ENCODE measurements at places on chromosomes 3 and 15.
A peak's percentile ranks its signal among the peaks of the same experiment; 100 is the strongest.

DNA sequence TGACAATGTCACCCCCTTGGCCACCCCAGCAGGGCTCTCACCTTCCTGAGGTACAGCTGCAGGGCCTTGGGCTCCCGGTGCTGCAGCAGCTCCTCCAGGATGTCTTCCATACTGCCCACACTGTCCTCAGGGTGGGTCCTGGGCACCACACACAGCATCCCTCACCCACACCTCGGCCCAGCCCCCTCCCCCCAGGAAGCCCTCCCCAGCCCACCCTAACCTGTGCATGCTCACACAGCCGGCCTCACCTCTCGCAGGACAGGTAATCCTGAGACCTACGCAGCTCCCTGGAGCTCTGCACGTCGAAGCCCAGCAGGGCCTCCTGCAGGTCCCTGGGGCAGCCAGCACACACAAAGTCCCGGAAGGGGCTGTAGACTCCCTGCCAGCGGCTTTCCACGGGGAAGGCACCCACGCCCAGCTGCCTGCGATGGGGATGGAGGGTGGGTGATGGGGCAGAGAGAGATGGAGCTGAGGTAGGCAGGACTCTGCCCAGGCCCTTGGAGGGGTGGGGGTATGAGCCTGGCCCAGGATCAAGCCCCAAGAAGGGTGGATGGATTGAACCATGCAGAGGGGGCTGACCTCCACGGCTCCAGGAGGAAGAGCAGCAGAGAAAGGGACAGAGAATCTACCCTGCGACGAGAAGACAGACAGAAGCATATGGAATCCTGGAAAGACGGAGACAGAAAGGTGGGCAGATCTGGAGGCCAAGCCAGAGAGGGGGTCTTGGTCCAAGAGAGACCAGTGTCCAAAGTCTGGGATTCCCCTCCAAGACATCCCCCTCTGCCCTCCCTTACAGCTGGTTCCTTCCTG lies 16.7 kb downstream of the ALS2CL start:
- no peak for DNase-seq

DNA sequence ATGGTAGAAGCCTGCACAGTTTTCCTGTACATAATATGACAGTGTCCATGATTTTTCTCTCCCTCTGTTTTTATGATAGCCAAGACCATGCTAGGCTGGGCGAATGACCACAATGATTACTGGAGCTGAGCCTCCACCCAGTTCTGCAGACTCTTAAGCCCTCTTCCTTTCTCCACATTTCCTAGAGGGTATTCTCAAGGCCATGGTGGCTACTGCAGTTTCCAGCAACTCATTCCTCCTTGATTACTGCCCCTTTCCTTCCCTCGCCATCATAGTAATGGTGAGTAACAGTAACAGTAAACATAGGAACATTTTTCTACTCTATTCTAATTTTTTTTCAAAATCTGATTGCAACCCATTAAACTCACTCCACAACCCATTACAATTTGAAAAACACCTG lies 20.2 kb downstream of the TNIK start:
- DNase-seq, result no peak

DNA sequence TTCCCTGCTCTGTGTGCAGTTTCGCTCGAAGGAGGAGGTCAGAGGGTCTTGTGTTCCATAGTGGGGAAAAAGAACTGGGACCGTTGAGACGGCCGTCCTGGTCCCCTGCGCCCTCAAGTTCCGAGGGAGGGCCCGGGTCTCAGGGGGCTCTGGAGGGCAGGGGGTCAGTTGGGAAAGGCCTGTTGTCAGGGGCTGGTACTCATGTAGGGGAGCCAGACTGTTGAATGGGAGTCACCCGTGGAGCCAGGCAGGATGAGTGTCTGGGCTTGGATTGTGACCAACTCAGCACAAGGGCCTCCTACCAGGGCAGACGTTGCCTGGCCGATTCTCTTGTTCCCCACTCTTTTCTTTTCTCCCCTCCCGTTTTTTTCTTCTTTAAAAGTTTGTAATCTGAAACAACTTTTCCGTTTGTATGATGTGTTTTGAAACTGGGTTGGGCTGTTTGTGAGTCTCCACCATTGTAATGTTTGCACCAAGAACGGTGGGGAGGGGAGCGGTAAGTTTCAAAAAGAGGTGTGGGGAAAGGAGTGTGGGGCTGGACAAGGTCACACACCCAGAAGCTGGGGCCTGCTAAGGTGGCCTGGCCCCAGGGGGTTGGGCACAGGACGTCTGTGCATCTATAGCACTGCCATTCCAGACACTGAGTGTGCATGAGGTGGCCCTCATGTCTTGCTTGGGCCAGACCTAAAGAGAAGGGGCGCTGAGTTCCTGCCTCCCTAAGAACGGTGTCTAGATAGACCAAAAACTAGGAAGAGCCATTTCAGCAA lies 1.1 kb downstream of the CMTM7 start:
- DNase-seq, result no peak

GRCh38 chr3:129942296-129942695 lies 32.2 kb upstream of the TRH start:
- peak; percentile 37 for DNase-seq

GRCh38 chr15:77042955-77043920 lies 27.7 kb downstream of the TSPAN3 start:
- DNase-seq, result no peak

GRCh38 chr3:78941587-78941986 lies 826.2 kb downstream of the ROBO1 start:
- DNase-seq, result no peak

GRCh38 chr3:9897408-9898372 lies 5.0 kb upstream of the IL17RE start:
- no peak for DNase-seq

Measured in left renal pelvis (tissue), 4 donors.